Upper lobe of right lung (tissue), 1 donor: ENCODE measurements at places on chromosomes 11 and 22.

GRCh38 chr22:45799291-45799690 lies 127.7 kb downstream of the ATXN10 start:
- DNase-seq = no peak

DNA sequence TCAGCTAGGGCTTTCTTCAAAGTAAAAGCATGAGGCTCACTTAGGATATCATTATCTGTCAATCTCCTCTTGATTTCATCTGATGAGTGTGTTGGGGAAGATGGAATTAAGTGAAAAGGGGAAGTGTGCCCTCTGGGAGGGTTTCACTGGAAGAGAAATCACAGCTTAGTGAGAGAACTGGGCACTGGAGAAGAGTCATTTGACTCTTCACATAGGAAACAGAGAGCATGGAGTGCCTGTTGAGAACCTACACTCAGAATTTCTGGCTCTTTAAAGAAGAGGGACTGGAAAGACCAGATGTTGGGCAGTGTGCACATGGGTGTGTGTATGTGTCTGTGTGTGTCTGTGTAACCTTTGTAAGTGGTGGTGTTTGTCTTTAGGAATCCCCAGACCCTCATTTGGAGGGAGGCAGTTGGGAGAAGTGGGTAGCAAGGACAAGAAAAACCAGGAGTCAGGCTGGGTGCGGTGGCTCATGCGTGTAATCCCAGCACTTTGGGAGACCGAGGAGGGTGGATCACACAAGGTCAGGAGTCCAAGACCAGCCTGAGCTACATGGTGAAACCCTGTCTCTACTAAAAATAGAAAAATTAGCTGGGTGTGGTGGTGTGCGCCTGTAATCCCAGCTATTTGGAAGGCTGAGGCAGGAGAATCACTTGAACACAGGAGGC lies 10.0 kb downstream of the STX3 start:
- DNase-seq = no peak

DNA sequence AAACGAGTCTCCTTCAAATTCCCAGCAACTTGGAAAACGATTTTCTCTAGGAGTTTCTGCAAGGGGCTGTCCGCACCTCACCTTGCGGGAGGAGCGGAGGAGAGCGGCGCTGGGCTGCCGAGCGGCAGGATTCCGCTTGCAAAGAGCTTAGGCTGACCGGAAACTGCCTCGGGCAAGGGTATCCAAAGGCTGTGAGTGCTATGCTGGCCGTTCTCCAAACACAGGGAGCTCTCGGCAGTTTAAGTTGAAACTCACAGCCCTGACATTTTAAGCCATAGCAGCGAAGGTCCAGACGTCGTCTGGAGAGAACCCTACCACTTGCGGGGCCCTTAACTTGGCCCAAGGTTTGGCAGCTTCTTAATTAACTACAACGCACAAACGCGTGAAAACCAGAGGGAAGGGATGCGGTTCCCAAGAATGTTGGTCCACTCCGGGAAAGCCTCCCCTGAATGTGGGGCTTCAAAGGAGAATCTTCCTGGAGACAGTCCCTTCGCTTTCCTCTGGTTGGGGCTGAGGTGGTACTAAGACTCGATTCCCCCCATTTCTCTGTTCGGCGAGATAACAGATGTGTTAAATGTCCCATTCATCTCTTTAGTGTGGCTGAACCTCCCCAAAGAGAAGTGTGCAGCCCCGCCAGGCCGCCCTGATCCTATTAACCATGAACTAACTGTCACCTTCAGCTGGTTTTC lies 1.1 kb upstream of the DBX1 start:
- no peak for DNase-seq

GRCh38 chr11:1371836-1372465 lies 17.8 kb upstream of the BRSK2 start:
- no peak for DNase-seq

DNA sequence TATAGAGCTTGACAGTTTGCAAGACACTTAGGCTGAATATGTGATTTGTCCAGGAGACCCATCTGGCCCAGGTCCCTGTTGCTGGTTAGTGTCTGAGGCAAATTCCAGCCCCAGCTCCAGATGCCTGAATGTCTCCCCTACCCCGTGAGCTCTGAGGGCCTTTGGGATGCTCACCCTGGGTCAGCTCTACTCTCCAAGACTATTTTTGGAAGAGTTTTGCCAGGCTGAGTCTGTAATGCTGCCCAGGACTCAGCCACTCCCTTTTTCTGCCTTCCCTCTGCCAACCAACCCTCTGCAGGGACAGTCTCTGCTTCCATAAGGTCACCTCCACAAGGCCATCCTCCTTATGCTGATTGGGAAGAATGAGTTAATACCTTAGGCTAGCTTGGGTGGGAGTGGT lies 66.3 kb downstream of the CABIN1 start:
- DNase-seq = peak; percentile 9

GRCh38 chr11:38814670-38815069 lies 2216.6 kb upstream of the RAG2 start:
- DNase-seq = no peak

GRCh38 chr11:100247704-100248103 lies 439.4 kb upstream of the ARHGAP42 start:
- DNase-seq = no peak

DNA sequence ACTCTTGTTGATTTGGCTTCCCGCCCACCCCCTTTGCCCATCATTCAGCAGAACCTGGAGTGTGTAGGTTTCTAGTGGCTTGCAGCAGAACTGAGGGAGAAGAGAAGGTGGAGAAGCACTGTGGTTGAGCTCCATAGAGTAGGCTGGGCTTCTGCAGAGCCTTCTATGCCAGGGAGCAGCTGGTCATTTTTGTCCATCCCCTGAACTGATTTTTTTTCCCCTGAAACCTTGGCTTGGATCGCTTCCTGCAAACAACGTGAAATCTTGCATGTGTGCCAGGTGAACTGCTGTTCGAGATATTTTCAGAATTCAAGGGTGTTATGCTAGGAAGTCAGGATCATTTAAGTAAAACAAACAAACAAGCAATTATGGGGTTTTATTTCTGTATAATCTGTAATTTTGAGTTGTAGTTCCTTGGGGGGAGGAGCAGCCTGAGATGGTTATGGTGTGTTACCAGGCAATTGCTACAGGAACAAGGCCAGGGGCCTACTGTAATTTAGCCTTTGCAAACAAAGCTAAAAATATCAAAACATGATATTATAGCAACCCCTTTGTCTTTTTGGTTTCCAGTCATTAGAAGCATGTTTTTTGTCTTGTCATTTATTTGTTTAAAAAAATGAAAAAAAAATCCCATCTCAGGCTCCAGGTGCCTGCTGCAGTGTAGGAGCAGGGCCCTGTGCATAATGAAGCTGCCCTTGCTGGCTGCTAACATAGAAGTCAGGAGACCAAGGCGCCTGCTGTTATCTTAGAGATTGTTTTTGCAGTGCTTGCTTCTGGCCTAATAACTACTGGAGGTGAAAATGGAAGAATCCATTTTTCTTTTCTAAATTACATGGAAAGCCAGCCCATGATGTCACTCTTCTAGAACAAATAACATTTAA lies 152.4 kb upstream of the TTC12 start:
- DNase-seq = no peak

DNA sequence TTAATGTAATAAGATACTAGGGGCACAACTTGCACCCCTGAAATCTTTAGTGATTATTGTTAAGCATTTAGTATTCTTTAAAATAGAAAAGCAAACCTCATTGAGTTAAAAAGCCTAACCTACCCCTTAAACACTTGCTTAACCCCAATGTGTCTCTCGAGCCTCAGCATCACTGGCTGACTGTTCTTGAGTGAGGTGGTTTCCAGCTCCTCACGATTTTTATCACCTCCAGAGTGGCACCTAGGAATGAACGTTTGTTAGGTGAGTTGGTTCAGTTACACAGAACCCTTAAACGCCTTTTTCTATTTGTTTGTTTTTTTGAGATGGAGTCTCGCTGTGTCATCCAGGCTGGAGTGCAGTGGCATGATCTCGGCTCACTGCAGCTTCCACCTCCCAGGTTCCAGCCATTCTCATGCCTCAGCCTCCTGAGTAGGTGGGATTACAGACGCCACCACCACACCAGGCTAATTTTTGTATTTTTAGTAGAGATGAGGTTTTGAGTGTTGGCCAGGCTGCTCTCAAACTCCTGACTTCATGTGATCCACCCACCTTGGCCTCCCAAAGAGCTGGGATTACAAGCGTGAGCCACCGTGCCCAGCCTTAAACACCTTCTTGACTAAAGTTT lies 13.7 kb downstream of the YWHAH start:
- no peak for DNase-seq

GRCh38 chr11:119741369-119742262 lies 12.6 kb upstream of the NECTIN1 start:
- DNase-seq = peak; percentile 81

- DNase-seq = no peak
Observed at GRCh38 chr22:38967451-38968450, 10.3 kb downstream of the APOBEC3A start.

GRCh38 chr11:77379253-77379652 lies 77.8 kb upstream of the GDPD4 start:
- no peak for DNase-seq
